ENCODE measurements at places on chromosomes 12 and 14. TPM values are rescaled to one million over a fixed set of nuclear protein-coding genes. Genes with fewer than 3 reads are reported as not detected.

Gene IFI27
- 1,170 TPM for polyA plus RNA-seq

Gene IQSEC3
- 0.52 TPM for polyA plus RNA-seq

Gene HAL
- polyA plus RNA-seq = 0.72 TPM

Gene NPFF
- polyA plus RNA-seq = 2.0 TPM

Gene ASB2
- polyA plus RNA-seq = 9.5 TPM

Gene E2F7
- 0.32 TPM for polyA plus RNA-seq

Gene KRT3
- not detected for polyA plus RNA-seq

Gene KRT79
- polyA plus RNA-seq = 0.19 TPM

Gene EPYC
- polyA plus RNA-seq = 0.08 TPM

Gene LRTM2
- polyA plus RNA-seq = not detected

Gene FLVCR2
- 5.0 TPM for polyA plus RNA-seq

Gene WASHC3
- polyA plus RNA-seq = 33.5 TPM

Gene DPPA3
- not detected for polyA plus RNA-seq

Gene HCAR2
- polyA plus RNA-seq = 1.0 TPM

Gene KRT86
- 0.09 TPM for polyA plus RNA-seq

Gene PLD4
- 31.3 TPM for polyA plus RNA-seq

Gene TMPO
- polyA plus RNA-seq = 56.5 TPM

Gene HOXC9
- polyA plus RNA-seq = not detected

Gene SSPN
- 7.0 TPM for polyA plus RNA-seq

Gene KLRD1
- polyA plus RNA-seq = 1.7 TPM

Gene IL22
- not detected for polyA plus RNA-seq

Gene SMCO2
- not detected for polyA plus RNA-seq

Gene DEPDC4
- polyA plus RNA-seq = 0.22 TPM

Gene SERPINA9
- 8.9 TPM for polyA plus RNA-seq

Gene PAH
- 0.09 TPM for polyA plus RNA-seq

Gene KLRC1
- 0.77 TPM for polyA plus RNA-seq

Gene NELL2
- 1.9 TPM for polyA plus RNA-seq

Gene C14orf39
- polyA plus RNA-seq = not detected

Gene SERPINA12
- not detected for polyA plus RNA-seq

Gene ARHGEF25
- 26.6 TPM for polyA plus RNA-seq

Gene TTC6
- not detected for polyA plus RNA-seq

Gene POTEG
- polyA plus RNA-seq = not detected

Gene FAM234B
- 1.0 TPM for polyA plus RNA-seq

Gene RNF212B
- not detected for polyA plus RNA-seq

Gene HOXC11
- not detected for polyA plus RNA-seq

Gene FBXO21
- polyA plus RNA-seq = 6.7 TPM
